H9 (cell line): ENCODE measurements at places on chromosomes 5 and 9. TPM values are rescaled to one million over a fixed set of nuclear protein-coding genes. Genes with fewer than 3 reads are reported as not detected.

PCDHGB7 gene
- 6.8 and 7.7 TPM in 2 replicates for total RNA-seq

GRCh38 chr9:87276851-87277261 is 220.8 kb upstream of the DAPK1 start:
- no peak for DNase-seq

- peak; percentile 57 for DNase-seq
These were observed 53.6 kb downstream of the GPR107 start for GRCh38 chr9:130107234-130107861.

- DNase-seq = no peak
These were observed 25.6 kb downstream of the ISOC1 start for GRCh38 chr5:129120158-129120581.

- DNase-seq = no peak
These were observed 277.6 kb upstream of the TRPC7 start for GRCh38 chr5:136642976-136643375.

- DNase-seq = no peak
These were observed 23.1 kb downstream of the FGFR4 start for GRCh38 chr5:177109810-177110209.

DNA sequence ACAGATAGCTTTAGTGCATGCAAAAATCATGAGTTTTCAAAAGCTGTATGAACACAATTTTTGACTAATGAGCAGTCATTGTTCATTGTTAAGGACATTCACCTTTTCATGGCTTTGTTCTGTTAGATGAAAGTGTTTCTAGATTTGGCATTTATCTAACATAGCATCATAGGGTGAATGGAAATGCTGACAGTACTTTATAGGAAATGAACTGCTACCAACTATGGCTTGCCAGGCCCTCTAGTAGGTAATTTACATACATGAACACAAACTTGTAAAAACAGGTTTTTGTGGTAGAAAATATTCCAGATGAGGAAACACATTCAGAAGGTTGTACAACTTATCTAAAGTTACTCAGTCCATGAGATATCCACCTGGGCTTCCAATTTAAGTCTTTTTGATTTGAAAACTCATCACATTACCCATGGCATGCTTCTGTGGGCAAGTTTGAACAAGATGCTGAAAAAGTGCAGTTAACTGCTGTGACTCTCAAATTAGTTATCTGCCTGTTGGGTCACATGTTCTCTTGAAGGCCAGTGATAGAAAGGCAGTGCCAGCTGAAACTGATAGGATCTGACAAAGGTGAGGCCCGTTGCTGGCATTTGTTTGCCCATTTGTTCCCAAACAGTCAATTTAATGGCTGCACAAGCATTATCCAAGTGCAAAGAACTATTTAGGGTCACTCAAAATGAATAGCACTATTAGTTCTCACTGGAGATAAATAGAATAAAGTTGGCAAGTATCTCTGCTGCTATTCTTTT is 399.1 kb downstream of the MAN2A1 start:
- no peak for DNase-seq

TAF1L gene
- total RNA-seq = not detected in 2 replicates

- no peak for DNase-seq
These were observed 21.2 kb downstream of the TXNDC8 start for GRCh38 chr9:110316261-110317075.

GRCh38 chr5:125274938-125275724 is 528.7 kb upstream of the ZNF608 start:
- no peak for DNase-seq
